Activated CD4-positive, alpha-beta T cell treated with anti-CD3 and anti-CD28 coated beads, Interleukin-2, amount 50 U/mL, for 48 hours (primary cell): ENCODE measurements at places on chromosomes 12 and 14.

DNA sequence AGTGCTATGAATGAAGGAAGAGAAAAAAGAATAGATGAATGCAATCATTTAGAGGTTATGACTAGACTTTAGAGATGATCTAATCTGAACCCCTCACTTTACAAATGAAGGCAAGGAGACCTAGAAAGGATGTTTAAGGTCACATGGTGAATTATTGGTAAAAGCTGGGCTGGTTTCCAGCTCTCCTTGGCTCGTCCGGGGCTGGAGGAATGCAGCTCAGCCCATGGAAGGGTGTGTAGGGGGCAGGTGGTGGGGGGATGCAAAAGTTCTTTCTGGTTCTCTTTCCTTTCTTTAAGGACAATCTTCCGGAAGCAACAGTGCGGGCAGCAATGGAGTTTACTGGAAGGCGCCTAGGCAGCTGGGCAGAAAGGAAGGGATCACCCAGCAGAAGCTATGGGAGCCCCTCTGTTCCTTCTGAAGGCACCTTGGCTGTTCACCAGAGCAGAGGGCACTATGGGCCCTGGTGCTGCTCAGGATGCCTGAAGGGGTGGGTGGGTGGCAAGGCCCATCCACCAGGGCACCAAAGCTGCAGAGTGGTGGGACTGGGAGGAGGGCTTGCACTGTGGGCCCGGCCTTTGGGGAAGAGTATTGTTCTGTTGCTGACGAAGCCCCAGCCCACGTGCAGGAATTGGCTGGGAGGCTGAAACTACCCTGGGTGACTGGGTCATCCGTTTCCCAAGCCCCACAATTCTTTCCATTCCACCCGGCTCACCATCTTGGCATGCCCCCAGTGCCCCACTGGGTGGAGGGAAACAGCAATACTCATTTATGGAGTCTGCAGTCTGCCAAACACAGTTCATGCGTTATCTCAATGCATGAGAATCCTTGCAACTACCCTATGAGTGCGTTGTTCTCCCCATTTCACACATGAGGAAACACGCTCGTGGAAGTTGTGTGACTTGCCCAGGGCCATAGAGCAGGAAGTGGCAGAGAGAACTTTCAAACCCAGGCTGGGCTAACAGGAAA is 78.2 kb downstream of the IRF2BPL start:
- DNase-seq, result no peak

DNA sequence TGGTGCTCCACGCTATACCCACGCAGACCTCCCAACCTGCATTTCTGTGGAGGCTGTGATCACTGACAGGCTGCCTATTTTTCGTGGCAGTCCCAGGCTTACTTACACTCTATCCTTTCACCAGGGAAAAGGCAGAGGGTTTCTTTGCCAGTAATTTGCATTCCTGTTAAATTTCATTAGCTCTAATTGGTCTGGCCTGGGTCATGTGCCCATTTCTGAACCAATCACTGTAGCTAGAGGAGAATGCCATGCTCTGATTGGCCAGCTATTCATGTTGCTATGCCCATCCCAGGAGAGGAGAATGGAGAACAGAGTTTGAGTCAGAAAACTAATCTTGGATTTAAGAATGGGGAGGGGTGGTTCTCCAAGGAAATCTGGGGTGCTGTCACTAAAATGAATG is 43.2 kb upstream of the TUNAR start:
- DNase-seq, result no peak

DNA sequence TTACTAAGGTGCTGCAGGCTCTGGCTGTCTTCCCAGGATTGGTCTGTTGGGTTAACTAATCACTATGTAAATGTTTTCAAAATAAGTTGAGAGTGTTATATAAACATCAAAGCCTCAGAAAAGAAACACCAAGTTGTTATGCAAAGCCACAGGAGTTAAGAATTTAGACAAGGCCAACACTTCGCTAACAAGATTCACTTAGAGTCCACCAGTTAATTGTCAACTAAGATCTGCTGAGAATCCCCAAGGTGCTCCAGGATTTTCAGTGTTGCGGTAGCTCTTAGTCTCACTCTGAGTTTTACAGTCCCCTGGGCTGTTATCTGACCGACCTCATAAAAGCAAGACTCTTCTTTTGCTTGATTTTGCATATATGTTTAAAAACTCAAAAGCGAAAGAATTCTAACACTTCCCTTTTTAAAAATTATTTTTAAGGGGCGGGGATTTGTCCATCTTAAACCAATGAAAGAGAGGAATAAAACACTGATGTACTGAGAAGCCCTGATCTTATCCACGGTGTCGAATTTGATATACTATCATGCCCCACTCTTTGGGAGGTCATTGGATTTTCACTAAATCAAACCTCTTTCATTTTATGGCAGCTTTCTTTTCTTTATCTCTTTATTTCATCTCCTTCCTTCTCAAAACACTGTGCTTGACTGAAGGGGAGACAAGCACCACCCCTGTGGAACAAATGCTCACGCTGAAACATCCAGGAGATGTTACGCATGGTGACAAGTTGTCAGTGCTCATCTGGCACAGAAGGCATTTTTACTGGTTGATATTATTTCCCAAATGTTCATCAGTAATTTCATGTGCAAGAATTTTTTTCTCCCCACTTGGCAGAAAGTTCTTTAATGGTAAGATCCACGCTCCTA is 7.0 kb downstream of the NIN start:
- DNase-seq, result no peak

- DNase-seq, result no peak
Measured at GRCh38 chr12:55957106-55957859, 8.6 kb downstream of the PMEL start.

DNA sequence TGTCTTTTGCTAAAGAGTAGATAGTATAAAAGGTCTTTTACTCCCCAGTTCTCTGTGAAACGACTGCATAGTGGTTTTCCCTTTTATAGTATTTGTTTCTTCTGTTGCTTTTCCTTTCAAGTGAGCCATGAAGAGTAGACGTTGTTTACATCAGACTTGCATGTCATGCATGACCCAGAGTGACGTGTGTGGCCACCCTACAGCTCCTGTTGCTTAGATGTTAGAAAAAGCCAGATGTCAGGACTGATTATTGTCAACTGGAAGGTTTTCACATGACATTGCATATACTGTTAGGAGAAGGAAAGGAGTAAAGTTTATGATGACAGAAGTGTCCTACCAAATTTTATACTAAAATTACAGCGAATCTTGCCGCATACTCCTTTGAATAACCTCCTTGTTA is 1.3 kb upstream of the RD3L start:
- no peak for DNase-seq

GRCh38 chr14:90778571-90779255 is 37.5 kb downstream of the TTC7B start:
- no peak for DNase-seq

DNA sequence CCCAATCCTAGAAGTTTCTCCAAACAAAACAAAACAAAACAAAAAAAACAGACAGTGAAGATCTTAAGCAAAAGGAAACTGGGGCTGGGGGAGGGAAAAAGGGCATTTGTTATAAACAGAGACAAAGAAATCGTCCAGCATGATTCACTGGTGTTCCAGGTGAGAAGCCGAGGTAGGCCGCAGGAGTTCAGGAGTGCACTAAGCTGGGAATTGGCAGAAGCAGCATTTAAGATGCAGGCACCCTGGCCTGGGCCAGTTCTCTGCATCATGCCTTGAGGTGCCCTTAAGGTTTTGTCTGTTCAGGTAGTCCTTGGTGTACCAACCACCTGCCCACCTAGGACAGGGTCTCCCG is 11.2 kb downstream of the TBX3 start:
- DNase-seq, result no peak

DNA sequence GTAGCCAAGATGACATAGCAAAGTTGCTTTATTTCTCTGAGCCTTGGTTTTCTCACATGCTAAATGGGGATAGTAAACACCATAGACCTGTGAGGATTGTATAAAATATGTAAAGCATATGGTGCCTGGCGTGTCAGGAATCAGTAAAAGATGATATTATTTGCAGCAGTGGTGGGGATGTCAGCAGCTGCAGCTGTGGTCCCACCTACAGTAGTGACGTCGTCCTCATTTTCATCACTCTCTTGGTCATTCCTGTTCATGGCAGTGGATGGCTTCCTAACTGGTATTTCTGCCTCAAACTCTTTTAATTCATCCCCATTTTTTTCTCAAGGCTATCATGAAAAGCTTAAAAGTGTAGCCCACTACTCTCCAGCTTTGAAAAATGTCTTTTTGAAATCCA is 12.1 kb downstream of the BMAL2 start:
- no peak for DNase-seq

GRCh38 chr14:77067632-77068516 is 30.2 kb upstream of the CIPC start:
- DNase-seq, result peak; percentile 53

DNA sequence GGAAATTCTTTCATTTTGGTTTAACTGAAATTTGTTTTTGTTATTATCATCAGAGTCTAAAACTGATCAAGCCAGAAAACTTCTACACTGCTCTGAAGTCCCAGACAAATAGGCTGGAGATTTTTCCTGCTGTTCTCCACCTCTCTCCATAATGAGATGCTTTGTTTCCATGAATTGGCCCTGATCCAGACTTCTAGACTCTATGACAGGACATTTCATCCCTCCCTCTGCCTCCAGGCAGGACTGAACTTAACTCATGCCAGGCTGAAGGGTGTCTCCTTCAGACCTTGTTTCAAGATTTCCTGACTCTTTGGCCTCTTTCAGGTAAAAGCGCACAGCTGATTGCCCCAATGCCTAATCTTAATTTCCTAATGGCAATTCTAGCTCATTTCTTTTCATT is 69.1 kb upstream of the HOXC13 start:
- DNase-seq, result no peak

DNA sequence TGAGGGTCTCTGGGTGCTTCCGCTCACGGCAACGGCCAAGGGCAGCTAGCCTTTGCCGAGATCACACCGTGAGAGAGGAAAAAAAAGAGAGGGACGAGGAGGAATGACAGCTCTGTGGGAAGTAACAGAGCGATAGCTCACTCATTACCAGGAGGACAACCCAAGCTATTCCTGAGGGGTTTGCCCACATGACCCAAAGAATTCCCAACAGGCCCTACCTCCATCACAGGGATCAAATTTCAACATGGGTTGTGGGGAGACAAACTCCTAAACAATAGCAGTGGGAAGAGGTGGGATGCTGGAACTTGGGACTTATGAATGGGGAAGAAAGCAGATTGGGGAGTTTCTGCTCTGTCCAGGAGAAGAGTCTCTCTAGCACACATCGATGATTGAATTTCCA is 180.6 kb downstream of the LRRK2 start:
- DNase-seq, result no peak

GRCh38 chr14:33184587-33184986 is 245.9 kb downstream of the NPAS3 start:
- DNase-seq, result no peak

DNA sequence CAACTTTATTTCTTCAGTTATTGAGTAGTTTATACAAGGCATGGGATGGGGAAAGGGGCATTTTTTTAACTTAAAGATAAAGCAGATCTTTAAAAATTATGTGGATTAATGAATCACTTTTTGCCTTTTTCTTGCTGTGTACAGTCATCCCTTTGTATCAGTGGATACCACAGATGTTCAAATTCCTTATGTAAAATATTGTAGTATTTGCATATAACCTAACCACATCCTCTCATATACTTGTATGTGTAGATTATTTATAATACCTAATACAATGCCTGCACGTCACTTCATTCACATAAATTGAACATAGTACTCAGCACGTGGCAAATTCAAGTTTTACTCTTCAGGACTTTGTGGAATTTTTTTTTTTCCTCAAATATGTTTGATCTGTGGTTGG is 66.5 kb upstream of the MON2 start:
- DNase-seq, result no peak

DNA sequence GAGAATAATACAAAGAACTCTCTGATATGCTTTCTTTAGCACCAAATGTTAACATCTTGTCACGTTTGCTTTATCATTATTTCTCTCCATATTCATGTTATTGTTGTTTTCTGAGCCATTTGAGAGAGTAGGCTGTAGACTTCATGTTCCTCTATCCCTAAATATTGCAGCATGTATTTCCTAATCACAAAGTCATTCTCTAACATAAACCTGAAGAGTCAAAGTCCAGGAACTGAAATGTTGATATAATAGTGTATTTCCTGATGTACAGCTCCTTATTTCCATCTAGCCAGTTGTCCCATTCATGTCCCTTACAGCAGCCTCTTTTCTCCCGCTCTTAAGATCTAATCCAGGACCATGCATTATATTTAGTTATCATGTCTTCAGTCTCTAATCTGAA is 72.8 kb downstream of the SPATS2 start:
- DNase-seq, result no peak

DNA sequence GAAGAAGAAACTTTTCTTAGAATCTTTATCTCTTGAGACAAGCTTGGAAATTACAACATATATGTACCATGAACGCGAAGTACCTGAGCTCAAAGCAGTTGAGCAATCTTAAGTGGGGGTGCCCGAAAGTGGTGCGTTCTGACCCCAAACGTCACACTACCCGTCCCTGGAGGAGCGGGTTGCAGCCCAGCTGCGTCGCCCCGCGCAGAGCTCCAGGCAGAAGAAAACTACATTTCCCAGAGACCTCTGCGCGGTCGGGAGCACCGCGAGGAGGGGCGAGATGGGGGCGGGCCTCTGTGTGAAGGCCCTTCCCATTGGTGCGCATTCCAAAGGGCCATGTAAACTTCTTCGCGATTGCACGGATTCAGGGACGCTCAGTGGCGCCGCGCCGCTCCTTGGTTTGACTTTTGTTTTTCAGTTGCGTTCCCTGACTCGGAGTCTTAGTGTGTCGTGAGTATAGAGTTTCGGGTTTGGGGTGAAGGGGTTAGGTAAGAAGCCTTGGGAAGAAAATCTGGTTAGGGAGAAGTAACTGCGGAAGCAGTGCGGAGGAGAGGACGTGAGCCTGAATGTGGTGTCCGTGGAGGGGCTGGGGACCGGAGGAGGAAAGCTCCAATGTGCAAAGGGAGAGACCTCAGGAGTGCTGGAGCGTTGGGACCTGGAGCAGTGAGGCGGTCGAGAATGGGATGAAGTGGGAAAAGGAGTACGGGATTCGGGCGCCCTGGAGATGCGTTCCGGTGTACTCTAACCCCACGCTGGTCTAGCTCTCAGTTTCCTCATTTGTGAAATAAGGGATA is at the start of gene CCDC77:
Gene CCDC77 (plus strand): TSS at position 410 of the 794 bp plus-strand sequence. CDS start 7,740 bp downstream, outside the sequence.
- peak; percentile 94 for DNase-seq

- no peak for DNase-seq
Measured at GRCh38 chr12:26331960-26332359, 136.6 kb downstream of the SSPN start.

GRCh38 chr12:23472329-23472971 is 477.0 kb downstream of the SOX5 start:
- no peak for DNase-seq

- DNase-seq, result no peak
Measured at GRCh38 chr14:95514131-95515079, 2.0 kb downstream of the SYNE3 start.

- DNase-seq, result no peak
Measured at GRCh38 chr12:90712671-90713070, 242.3 kb downstream of the CCER1 start.
